Kasumi-1 (cell line): ENCODE measurements at places on chromosomes 5 and 9.

DNA sequence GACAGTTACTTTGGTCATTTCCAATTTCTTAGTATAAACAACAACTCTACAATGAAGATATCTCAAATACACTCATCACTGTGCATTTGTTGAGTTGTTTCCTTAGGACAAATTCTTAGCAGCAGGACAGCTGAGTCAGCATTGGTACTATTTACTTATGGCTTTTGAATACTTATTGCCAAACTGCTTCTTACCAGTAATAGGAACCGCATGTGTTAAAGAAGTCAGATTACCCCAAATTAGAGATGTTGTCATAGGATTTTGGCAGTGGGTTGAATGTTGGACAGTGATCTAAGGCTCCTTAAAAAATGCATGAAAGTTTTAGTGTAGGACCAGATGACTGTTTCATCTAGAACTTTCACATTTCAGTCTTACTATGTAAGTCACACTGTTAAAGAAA, 280.1 kb upstream of the DMRT1 start:
- no peak for DNase-seq

GRCh38 chr9:96135076-96135752, 166.8 kb downstream of the HSD17B3 start:
- DNase-seq = no peak

GRCh38 chr9:121222524-121223171, 21.0 kb upstream of the RAB14 start:
- peak; percentile 71 for DNase-seq

DNA sequence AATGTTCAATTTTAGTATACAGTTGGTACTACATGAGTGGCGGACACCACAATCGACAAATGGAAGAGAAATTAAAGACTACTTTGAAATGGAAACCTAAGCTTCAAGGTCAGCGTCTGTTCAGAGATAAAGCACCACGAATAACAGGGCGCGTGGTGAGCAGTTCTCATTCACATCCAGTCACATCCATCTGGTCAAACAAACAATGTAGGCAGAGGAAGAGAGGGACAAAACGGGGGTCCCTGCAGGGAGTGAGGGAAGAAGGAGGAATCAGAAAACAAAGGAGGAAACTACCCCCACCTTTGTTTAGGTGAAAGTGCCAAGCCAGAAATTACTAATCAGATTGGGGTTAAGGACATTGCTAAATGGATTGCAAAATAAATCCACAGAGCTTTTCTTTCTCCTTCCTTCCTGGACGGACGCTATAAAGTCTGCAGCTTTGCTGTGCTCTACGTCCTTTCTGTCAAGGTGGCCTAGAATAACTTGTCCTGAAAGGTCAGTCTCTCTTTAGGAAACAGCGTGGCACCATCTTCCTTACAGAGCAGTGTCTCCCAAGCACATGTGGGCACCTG, 138.6 kb downstream of the ENTREP1 start:
- no peak for DNase-seq

DNA sequence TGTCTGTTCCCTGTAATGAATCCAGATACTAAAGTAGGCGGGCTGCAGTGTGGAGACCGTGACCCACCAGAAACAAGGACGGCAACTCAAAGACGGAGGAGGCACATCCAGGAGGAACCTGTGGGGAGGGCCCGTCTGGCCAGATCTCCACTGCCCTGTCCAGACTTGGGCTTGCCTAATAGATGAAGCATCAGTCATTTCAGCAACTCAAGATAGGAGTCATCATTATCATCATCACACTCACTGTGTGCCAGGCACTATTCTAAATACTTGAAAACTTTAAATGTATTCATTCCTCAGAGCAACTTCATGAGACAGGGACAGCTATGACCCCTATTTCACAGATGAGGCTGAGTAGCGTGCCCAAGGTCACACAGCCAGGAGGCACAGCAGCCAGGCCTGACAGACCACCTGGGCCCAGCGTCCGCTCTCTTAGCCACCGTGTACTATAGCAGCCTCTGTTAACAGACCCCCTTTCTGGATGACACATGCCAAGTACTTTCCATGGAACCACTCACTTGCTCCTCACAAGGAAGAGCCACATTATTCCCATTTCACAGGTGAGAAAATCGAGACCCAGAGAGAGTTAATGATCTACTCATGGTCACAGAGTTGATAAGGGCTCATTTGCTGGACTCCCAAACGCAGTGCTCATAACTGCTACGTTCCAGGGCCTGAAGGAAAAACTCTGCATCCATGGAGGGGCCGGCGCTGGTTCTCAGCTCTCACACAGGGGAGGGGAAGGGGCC, 4.9 kb upstream of the IL4 start:
- no peak for DNase-seq

DNA sequence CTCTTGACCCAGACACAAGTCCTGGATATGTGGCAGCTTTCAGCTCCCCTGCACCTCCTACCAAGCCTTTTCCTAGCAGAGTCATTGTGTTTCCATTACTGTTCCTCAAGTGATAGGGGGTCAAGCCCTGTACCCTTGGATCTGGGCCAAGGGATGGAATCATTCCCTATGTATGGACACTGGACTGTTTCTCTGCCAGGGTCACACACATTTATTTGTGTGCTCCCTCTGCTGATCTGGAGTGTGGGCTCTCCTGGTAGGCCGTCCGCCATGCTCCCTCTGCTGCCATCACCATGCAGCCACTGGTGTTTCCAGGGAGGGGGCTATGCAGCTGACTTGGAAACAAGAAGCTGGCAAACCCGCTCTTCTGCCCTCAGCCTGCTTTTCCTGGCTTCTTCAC, 9.5 kb downstream of the GM2A start:
- no peak for DNase-seq

- no peak for DNase-seq
These were observed 8.8 kb upstream of the ASB6 start for GRCh38 chr9:129650680-129651235.

- no peak for DNase-seq
These were observed 12.4 kb downstream of the CEL start for GRCh38 chr9:133074111-133074651.

DNA sequence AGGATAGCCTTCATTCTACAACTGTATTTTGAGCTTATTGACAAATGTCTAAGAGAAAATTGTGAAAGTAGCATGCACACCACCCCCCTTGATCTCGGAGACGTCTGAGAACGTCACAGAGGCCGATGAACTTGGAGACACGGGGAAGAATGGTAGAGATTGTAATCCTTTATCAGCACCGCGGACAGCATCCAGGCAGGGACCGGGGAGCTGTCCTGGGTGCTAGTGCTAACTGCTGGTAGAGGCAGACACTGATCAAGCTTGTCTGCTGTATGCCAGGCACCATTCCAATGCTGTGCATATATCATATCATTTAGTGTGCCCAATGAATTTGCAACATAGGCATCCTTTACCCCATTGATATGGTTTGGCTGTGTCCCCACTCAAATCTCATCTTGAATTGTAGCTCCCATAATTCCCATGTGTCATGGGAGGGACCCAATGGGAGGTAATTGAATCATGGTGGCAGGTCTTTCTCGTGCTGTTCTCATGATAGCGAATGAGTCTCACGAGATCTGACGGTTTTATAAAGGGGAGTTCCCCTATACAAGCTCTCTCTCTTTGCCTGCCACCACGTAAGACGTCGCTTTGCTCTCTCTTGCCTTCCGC, 98.8 kb downstream of the LHX2 start:
- peak; percentile 82 for DNase-seq

DNA sequence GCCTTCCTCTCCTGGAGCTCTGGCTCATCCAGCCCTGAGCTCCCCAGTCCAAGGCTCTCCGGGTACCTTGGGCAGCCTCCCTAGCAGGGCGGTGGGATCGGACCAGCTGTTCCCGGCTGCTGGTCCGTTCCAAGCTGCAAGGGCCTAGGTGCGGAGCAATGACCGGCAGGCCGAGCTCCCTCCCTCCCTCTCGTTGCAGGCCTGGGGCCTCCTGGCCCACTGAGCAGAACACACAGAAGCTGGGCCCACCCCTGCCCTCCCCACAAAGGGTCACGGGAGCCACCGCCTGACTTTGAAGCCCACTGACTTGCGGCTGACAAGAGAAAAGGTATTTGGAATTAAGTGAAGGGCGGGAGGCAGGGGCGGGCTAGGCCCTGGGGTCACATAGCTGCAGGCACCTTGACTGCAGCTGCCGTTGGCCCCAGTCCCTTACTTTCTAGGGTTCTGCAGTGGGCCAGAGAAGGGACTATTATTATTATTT, 104.7 kb upstream of the IER5L start:
- DNase-seq = no peak
